ENCODE measurements at places on chromosomes 4 and X.

DNA sequence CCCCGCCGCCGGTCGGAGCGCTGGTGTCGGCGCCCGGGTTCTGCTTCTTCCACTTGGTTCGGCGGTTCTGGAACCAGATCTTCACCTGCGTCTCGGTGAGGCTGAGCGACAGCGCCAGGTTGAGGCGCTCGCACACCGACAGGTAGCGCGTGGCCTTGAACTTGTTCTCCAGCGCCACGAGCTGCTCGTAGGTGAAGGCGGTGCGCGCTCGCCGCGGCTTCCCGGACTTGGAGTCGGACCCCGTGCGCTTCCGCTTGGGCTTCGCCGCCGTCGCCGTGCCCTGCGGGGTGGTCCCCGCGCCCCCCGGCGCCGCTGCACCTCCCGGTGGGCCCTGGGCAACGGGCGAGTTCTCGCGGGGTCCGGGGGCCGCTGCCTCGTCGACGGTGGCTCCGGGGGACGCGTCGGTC lies 3.1 kb downstream of the NKX1-1 start:
- DNase-seq, result no peak

DNA sequence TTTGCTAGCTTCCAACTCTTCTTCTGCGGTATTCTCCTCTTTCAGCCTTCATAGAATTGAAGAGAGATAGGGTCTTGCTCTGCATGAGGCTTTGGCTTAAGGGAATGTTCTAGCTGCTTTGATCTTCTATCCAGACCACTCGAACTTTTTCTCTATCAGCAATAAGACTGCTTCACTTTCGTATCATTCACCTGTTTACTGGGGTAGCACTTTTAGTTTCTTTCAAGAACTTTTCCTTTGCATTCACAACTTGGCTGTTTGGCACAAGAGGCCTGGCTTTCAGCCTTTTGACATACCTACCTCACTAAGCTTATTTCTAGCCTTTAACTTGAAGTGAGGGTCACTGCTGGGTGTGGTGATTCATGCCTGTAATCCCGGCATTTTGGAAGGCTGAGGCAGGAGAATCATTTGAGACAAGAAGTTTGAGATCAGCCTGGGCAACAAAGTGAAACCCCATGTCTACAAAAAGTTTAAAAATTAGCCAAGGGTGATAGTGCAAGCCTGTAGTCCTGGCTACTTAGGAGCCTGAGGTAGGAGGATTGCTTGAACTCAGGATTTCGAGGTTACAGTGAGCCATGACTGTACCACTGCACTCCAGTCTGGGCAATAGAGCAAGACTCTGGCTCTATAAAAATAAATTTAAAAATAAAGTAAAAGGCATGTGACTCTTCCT lies 47.1 kb upstream of the HPGDS start:
- no peak for DNase-seq

- DNase-seq, result no peak
Measured at GRCh38 chr4:80235451-80235850, 31.0 kb upstream of the FGF5 start.

- DNase-seq, result no peak
Measured at GRCh38 chr4:13527981-13528820, 16.1 kb downstream of the NKX3-2 start.

- no peak for DNase-seq
Measured at GRCh38 chrX:12080265-12080664, 58.0 kb upstream of the FRMPD4 start.

DNA sequence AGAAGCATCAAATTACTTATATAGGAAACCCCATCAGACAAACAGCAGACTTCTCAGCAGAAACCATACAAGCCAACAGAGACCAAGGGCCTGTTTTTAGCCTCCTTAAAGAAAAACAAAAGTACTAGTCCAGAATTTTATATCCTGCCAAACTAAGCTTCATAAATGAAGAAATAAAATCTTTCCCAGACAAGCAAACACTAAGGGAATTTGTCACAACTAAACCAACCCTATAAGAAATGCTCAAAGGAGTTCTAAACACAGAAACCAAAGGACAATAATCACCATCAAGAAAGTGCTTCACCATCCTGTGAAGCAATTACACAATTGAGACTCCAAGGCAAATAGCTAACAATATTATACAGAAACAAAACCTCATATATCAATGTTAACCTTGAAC lies 238.6 kb downstream of the NKX6-1 start:
- no peak for DNase-seq

- no peak for DNase-seq
Measured at GRCh38 chr4:63898961-63899360, 510.3 kb downstream of the TECRL start.

DNA sequence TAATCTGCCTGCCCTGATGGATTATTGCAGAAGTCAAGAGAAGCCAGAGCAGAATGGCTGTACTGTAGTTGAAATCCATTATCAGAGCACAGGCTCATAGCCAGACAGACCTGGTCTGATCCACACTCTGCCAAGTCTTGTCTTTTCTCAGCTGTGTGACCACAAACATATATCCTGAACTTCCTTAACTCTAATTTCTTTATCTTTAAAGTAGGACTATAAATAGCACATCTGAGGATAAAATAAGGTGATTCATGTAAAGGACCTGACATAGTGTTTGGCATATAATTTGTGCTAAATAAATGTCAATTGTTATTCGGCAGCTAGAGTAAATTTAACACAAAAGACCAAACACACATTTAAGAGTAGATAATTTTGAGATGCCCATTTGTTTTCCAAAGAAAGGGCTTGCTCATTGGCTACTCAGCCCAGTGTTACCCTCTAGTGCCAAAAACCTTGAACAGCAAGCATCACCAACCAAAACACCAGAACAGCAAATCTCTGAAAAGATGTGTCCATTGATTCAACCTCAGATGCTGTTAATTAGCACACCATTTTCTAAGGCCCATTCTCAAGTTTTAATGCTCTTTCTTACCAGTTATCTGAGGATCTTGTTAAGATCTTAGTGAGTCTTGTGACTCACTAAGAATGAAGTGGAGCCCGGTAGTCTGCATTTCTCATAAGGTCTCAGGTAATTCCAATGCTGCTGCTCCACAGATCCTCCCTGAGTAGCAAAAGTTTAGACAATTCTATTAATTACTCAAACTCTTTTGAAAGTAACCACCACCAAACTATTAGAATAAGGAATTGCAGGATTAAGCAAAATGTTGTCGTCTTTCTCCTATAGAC lies 108.8 kb downstream of the HHIP start:
- no peak for DNase-seq

- DNase-seq, result no peak
Measured at GRCh38 chr4:88275516-88275915, 8.8 kb downstream of the PPM1K start.

DNA sequence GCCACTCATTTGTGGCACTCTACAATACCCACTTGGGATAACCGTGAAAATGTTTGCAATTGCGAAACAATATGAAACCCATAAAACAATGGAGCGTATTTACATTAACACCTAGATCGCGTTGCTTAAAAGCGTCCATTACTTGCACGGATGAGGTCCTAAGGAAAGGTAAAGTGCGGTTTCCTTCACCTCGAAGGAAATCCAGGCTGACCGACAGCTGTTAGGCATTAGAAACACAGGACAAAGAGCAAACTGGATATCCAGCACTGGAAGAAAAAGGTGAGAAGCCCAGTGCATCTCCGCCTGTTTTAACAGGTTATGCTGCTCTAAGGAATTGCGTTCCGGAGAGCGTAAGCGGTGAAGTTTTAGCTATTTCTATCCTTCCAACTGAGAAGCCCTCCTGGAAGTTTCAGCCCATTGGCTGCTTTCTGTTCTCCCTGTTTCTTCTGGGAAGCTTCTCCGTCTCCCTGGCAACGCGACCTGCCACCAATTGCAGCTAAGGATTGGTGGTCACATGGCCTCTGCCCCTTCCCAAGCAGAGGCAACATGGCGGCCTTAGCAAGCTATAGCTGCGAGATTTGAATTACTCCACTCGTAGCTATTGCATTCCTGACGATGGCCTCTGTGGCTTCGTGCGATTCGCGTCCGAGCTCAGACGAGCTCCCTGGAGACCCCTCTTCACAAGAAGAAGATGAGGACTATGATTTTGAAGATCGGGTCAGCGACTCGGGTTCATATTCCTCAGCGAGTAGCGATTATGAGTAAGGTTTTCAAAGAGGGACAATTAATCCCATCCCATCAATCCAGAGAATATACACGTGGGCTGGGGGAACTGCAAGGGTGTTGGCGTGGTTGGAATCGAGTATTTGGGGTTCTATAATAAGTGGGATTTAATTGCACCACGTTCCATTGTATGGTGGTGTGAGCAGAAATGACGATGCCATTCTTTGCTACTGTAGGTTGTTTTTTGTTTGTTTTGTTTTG lies at the start of gene INTU:
INTU (plus strand) TSS at position 538 of the 984 bp plus-strand sequence; CDS start at position 616, 78 bp downstream.
- no peak for DNase-seq

DNA sequence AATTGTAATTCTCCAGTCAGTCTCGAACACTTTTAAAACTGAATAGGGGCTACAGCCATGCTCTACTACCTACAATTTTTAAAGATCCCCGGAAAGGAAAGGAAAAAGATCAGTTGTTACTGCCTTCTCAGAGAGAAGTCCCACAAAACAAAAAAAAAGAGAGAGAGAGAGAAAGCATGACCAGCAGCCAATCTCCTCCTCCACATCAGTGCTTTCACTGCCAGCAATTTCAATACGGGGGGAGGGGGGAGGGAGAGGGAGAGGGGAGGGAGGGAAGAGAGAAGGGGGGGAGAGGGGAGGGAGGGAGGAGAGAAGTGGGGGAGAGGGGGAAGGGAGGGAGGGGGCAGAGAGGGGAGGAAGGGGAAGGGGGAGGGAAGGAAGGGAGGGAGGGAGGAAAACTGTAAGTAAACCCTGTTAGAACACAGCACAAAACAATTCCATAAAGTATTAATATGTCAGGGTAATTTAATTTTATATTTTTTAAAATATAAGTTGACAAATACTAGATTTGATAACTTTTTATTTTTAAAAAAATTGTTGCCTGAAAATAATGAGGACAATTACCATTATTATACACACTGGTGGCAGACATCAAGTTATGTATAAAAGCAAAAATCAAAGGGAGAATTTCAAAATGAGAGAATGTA lies 108.0 kb downstream of the LRBA start:
- no peak for DNase-seq

DNA sequence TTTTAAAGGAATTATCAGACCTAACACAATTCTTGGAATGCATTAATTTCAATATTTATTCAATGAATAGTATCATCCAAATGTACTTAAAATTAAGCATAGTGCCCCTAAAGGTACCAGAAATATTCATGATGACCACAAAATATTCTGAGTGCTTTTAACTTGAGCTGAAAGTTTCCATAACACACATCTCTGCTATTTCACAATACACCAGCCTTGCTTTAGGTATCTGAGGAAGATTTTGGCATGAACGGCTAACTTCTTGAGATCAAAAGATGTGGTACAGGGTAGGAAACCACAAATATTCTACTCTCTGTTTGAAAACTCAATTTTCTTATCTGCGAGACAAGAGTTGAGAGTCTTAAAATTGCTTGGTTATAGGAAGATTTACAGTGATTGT lies 538.3 kb upstream of the PCDH7 start:
- DNase-seq, result no peak

GRCh38 chr4:22486276-22486675 lies 29.6 kb downstream of the ADGRA3 start:
- DNase-seq, result no peak

GRCh38 chr4:154586296-154587033 lies 4.1 kb downstream of the FGA start:
- DNase-seq, result no peak

GRCh38 chrX:68719904-68720614 lies 72.6 kb downstream of the STARD8 start:
- DNase-seq, result no peak

GRCh38 chrX:68749426-68749825 lies 79.4 kb upstream of the EFNB1 start:
- DNase-seq, result no peak

DNA sequence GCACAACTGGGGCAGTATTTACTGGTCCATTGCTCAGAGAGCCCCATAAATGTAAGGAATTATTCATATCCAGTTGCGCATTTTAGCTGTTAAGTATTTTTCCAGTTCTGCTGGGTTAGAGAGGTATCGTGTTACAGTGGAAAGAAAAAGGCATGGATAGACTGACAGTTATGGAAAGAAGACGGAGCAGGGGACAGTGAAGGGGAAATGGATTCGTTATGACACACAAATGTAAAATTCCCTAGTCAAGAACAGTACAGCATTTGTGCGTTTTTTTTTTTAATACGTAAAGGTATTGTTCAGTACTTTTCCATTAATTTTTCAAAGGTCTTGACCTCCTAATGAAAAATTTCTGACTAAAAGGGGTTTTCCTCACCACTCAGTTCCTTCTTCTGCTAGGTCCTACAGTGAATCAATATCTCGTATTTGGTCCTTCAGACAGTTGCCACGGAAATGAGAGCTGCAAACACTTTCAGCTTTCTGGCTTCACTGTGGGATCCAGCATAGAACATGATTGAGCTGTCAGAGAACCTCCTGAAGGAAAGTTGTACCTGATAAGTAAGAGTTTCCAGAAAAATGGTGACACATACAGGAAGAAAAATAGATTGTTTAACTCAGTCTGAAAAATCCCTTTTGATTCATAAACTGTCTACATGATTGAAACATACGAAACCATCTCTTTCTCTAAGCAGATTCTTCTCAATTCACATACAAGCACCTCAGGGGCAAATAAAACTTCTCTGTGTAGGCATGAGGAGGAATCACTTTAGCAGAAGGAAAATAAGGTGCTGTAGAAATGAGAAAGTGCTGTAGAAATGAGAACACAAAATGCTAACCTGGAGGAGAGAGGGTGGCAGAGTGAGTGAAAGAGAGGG lies 21.8 kb upstream of the BBS12 start:
- DNase-seq, result no peak

DNA sequence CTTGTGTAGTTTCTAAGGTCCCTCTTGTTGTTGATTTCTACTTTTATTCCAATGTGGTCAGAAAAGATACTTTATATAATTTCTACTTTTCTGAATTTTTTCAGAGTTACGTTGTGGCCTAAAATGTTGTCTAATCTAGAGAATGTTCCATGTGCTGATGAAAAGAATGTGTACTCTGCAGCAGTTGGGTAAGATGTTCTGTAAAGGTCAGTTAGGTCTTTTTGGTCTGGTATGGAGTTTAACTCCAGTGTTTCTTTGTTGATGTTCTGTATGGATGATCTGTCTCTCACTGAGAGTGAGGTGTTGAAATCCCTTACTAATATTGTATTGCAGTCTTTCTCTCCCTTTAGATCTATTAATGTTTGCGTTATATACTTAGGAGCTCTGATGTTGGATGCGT lies 37.0 kb upstream of the GPRIN3 start:
- no peak for DNase-seq

DNA sequence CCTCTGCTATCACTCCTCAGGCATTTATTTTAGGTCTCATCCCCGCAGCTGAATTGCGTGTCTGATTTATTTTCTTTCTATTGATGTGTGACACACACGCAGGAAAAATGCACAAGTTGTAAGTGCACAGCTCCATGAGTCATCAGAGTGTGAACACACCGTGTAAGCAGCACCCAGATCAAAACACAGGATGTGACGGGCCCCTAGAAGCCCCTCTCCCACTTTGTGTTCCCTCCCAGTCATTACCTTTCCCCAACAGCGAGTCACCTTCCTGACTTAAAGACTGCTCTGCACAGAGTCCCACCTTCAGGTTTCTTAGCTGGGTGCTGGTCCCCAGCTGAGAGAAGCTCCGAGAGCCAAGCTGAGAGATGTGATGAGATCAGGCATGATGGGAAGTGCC lies 436.7 kb downstream of the MID1IP1 start:
- DNase-seq, result no peak
